ENCODE measurements at places on chromosomes 16 and 17.

- DNase-seq, result no peak
Measured at GRCh38 chr17:19448341-19449268, 37.6 kb downstream of the RNF112 start.

DNA sequence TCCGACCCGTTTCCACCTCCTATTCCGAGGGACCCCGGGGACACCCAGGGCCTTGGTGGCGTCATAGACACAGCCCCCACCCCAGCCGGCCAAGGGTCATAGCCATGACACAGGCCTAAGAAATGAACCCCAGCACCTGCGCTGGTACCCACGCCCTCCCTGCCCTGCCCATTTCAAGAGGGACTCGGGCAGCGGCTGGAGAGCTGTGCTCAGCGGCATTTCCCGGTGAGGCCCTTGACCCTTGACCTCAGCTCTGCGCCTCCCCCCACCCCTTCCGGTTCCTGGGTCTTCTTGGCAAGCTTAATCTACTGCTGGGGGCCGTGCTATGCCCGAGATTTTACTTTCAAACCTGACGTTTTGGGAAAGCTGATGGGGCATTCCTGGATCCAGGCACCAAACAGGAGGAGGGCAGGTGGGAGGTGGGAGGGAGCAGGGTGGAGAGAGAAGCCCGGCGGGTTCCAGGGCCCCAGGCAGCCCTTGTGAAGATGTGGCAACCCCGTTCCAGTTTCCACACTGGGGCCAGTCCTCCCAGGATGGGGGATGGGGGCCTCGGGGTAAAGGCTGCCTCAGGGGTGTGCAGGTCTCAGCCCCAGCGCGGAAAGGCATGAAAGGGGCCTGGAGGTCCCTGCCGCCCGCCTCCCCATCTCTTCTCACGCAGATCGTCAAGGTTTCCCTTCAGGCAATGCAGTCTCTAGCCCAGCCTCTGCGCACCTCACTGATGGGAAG is at the start of gene SLC22A31:
SLC22A31 (minus strand) TSS at position 414 of the 726 bp plus-strand sequence; CDS start at position 378, 36 bp downstream.
- DNase-seq, result no peak

DNA sequence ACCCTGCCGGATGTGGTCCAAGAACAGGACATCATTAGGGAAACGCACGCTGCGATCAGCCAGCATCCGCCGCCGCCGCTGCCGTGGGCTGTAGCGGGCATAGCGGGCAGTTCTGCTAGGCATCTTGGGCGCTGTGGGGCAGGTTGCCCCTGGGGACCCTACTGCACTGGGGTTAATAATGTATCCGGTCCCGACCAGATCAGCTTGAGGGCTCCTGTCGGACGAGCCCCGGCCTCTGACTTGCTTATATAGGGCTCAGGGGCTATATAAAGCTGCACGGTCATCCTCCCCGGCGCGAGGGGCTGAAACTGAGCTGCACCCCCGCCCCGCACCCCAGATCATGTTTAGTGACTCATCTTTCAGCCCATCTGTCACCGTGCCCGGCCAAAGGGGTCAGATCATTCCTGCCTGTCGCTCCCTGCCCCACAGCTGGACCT is at the start of gene PPP1R27:
PPP1R27 (minus strand) TSS at position 220 of the 437 bp plus-strand sequence; CDS start at position 123, 97 bp downstream.
- no peak for DNase-seq

DNA sequence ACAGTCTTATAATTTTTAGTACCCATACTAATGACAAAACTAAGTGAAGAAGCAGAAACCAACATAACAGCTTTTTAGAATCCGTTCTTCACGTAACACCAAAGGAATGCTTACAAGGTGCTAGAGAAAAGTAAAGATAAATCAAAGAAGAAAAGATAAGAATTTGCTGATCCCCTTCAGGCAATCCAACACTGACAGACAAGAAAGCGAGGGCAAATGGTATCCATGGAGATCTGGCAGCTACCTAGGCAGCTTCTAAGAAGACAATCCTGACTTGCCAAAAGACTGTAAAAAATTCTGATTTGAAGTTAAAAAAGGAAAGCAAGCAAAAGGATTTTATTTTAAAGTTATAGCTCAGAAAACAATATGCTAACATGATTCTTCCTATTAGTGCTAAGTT is 14.6 kb downstream of the BBS2 start:
- no peak for DNase-seq

DNA sequence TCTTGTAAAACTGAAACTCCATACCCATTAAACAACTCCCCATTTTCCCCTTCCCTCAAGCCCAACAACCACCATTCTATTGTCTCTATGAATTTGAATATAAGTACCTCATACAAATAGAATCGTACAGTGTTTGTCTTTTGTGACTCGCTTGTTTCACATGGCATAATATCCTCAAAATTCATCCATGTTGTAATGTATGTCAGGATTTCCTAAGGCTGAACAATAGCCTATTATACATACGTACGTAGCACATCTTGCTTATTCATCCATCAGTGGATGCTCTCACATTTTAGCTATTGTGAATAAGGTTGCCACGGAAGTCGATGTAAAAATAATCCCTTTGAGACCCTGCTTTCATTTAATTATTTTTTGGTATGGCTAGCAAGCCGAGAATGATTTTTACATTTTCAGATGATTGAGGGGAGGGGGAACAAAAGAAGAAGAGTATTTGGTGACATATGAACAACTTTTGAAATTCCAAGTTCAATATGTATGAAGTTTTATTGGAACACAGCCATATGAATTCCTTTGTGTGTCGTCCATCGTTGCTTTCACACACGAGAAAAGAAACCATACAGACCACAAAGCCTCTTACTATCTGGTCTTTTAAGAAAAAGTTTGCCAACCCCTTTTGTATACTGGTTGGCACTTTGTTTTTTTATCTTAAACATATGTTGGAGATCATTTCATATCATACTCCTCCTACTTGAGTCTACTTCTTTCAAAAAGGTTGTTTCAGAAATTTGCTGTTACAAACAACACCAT is 371.2 kb downstream of the NPIPA8 start:
- DNase-seq, result no peak

GRCh38 chr17:17051380-17051779 is 9.1 kb downstream of the MPRIP start:
- no peak for DNase-seq

GRCh38 chr17:44593156-44593555 is 35.9 kb downstream of the FZD2 start:
- DNase-seq, result no peak

DNA sequence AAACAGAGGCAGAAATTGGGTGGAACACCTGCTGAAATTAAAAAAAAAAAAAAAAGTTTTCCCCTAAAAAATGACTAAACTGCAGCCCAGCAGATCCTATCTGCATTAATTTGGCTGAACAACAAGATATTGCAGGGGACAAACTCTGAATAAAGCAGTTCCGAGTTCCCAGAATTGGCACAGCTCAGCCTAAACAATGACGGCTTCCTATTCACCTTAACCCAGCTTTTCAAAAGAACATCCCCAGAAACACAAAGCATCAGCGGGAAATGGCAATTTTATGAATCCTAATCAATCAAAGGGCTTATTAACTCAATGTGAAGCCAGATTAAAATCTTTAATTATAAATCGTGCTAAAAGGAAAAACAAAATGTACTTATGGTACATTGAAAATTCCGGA is 497.8 kb upstream of the ZFHX3 start:
- no peak for DNase-seq

DNA sequence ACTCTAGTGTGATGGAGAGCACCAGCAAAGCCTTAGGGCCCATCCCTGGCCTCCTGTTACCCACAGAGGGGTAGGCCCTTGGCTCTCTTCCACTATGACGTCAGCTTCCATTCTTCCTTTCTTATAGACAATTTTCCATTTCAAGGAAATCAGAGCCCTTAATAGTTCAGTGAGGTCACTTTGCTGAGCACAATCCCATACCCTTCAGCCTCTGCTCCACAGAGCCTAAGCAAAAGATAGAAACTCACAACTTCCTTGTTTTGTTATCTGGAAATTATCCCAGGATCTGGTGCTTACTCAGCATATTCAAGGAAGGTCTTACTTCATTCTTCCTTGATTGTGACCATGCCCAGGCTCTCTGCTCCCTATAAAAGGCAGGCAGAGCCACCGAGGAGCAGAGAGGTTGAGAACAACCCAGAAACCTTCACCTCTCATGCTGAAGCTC is at the start of gene CCL8:
CCL8 (plus strand) TSS at position 397 of the 445 bp plus-strand sequence. CDS start 67 bp downstream, outside the sequence.
- DNase-seq, result no peak

DNA sequence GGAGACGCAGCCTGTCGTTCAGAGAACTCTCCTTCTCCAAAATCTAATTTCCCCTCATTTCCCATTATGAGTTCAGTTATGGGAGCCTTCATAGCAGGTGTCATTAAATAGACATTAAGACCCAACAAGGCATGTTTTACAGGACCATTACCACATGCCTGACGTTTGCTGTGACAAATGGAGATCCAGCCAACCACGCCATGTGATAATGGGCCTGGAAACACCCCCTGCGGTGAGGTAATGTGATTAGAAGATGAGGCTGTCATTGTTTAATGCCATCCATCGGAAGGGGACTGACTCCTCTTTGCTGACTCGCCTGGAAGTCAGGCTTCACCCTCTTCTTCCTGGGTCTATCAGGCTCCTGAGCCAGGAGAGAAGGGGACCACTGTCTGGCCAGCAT is 76.9 kb downstream of the WSCD1 start:
- DNase-seq, result no peak

DNA sequence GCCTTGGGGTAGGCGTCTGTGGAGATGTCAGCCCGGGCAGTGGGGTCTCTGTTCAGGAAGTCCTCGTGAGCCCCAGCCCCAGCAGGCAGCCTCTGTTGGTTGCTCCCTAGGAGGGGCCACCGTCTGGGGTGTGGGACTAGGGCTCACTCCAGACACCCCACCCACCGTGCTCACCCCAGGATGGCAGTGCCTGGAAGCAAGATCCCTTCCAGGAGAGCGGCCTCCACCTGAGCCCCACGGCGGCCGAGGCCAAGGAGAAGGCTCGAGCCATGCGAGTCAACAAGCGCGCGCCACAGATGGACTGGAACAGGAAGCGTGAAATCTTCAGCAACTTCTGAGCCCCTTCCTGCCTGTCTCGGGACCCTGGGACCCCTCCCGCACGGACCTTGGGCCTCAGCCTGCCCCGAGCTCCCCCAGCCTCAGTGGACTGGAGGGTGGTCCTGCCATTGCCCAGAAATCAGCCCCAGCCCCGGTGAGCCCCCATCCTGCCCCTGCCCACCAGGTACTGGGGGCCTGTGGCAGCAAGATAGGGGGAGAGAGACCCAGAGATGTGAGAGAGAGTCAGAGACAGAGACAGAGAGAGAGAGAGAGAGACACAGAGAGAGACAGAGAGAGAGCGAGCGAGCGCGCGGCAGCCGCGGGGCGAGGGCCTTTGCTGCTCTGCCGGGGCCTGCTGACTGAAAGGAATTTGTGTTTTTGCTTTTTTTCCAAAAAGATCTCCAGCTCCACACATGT is 9.8 kb downstream of the NTHL1 start:
- DNase-seq, result no peak

All from GM20000 (cell line).